ENCODE measurements at places on chromosomes 11 and 22. TPM values are rescaled to one million over a fixed set of nuclear protein-coding genes. Genes with fewer than 3 reads are reported as not detected.
A peak's percentile ranks its signal among the peaks of the same experiment; 100 is the strongest.

The IFITM10 gene
- 0.33 TPM for total RNA-seq

The DEPDC5 gene
- 16.1 TPM for total RNA-seq

The PTPRCAP gene
- 8.0 TPM for total RNA-seq

The RHOD gene
- 27.2 TPM for total RNA-seq

The VSIG2 gene
- not detected for total RNA-seq

The SLC22A6 gene
- total RNA-seq, result not detected

The KDM4E gene
- not detected for total RNA-seq

The IL17REL gene
- total RNA-seq, result not detected

DNA sequence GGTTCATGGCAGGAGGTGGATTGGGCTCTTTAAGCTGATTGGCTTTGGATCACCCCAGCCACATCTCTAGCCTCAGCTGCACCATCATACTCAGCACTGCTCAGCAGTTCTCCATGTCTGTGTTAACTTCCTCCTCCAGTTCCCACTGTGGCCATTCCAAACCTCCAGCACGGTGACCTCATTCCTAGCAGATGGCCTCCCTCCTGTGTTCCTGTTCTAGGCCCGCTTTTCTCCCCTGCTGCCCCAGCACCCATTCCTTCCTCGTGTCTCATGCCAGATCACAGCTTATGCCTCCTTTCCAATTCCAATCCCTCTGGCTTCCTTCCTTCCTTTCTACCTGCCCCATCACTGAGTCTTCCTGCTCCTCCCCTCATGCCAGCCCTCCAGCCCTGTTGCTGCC lies 96.1 kb downstream of the MICAL2 start:
- DNase-seq, result no peak

- DNase-seq, result peak; percentile 70
Measured at GRCh38 chr11:45798793-45799441, 6.0 kb upstream of the SLC35C1 start.

- no peak for DNase-seq
Measured at GRCh38 chr22:31618471-31619176, 43.4 kb downstream of the PISD start.

DNA sequence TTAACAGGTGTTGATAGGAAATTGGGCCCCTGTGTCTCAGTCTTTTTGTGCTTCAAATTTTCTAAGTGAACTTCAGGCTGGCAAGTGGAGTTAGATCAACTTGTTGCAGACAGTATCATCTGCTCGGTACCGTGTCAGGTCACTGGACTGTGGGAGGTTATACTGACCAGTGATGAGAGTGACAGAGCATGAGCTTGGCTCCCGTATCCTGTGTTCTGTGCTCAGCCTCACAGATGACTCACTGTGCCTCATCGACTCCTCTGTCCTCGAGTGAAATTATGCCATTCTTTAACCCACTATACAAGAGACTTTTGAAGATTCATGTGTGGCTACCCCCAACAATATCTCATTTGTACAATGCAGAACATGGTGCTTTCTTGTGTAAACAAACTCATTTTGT lies 7.9 kb downstream of the GRAP2 start:
- no peak for DNase-seq

- no peak for DNase-seq
Measured at GRCh38 chr11:126293726-126294125, 10.1 kb upstream of the DCPS start.

DNA sequence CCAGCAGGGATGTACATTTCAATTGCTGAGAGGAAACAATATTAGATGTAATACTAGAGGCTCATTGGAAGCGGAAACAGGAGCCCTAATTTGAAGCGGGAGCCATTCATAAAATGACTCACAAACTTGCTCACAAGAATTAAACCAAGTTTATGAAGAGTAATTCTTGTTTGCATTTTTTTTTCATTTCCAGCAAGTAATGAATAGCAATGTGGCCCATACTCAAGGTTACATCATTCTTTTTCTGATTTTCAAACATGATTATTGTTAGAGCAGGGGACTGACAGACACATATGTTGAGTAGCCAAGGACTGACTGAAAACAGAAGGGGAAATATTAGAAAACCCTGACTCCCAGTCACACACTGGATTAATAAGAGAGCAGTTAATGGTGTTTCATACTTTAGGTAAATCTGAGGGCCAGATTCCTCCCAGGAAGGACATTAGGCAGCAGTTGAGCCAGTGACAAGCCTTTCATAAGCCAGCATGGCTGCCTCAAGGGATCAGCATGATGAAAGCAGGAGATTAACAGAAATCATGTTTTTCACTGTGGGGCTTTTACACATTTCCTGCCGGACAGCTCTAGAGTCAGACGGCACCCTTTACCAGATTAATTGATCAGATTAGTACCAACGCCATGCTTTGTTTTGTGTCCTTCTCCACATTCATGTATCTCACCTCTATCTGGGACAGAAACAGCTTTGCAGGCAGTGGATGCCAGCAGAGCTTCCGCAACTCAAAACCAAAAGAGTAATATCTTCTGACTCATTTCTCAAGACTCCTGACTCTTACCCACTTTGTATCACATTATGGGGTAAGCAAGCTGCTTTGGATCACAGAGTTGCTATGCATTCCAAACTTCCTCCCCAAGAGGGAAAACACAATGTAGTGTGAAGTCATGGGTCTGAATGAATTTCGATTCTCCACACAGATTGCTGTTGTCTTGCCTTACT lies 831.6 kb downstream of the KCNA4 start:
- DNase-seq, result no peak

GRCh38 chr11:123045101-123045500 lies 16.8 kb downstream of the HSPA8 start:
- no peak for DNase-seq

DNA sequence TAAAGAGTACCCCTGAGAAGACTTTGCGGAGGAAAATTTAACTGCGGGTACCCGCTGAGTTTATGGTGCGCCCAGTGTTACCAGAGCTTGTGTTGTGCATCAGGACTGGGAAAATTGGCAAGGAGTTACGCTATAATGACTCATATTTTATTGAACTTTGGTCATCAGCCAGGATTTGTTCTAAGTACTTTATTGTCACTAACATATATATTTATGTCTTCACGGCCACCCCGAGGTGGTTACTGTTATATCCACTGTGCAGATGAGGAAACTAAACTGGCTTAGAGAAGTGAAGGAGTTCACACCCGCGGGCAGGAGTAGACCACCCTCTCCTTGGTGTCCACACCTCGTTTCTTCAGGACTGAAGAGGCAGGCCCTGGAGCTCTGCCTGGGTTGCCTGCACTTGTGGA lies 667 bp downstream of the ACCS start:
- DNase-seq, result no peak

DNA sequence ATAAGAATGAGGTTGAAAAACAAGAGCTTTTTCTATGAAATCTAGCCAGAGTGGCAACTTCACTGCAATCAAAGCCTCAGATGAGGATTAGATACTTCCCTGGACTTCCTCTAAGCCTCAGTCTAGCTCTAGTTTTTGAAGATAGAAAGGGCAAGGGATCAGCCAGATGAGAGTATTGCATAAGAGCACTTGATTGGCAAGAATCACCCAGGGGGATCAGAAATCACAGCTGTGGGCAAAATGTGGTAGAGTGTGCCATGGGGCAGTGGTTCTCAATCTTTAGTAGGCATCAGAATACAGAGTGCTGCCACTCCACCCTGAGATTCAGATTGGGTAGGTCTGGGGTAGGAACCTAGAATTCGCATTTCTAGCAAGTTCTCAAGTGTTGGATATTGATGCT lies 82.4 kb downstream of the EXT2 start:
- no peak for DNase-seq

DNA sequence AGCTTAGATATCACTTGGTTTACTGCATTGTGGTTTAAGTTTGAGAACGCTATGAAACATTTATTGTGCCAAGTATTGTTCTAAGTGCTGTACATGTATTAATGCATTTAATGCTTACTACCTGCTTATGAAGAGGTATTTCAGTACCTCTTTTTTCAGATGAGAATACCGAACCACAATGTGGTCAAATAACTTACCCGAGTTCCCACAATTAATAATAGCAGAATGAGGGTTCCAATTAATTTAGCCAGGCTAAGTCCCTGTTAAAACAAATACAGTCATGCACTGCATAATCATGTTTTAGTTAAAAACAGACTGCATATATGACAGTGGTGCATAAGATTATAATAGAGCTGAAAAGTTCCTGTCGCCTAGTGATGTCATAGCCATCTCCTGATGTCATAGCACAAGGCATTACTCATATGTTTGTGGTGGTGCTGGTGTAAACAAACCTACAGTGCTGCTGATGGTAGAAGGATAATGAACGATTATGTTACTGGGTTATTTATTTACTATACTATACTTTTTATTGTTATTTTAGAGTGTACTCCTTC lies 4.3 kb downstream of the ZC3H12C start:
- DNase-seq, result no peak

GRCh38 chr11:38809521-38809920 lies 2211.5 kb upstream of the RAG2 start:
- no peak for DNase-seq
